ENCODE measurements at places on chromosomes 4 and X. TPM values are rescaled to one million over a fixed set of nuclear protein-coding genes. Genes with fewer than 3 reads are reported as not detected.

The CYTL1 gene
- not detected for total RNA-seq

The LETM1 gene
- total RNA-seq, result 199 TPM

The C4orf36 gene
- total RNA-seq, result 0.32 TPM

The COL25A1 gene
- 1.6 TPM for total RNA-seq

The SLC34A2 gene
- total RNA-seq, result not detected

- no peak for DNase-seq
These were observed 55.1 kb downstream of the NAF1 start for GRCh38 chr4:163111588-163111987.

- DNase-seq, result no peak
These were observed 29.0 kb downstream of the TMEM165 start for GRCh38 chr4:55424791-55425190.

DNA sequence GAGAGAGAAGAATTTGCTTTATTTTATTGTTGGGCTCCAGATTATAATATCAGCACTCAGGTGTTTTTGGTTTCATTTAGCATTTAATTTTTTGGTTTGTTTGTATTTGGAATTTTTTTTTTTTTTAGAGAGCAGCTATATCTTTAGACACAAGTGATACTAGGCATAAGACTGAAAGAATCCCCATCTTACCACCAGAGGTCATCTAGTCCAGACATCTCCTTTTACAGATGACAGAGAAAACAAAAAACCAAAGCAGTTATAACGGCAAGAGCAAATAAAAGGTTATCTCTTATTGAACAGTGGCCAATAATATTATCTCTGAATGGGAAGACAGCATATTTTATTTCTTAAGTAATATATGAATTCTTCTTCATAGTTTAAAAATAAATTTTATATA lies 22.8 kb downstream of the USP38 start:
- DNase-seq, result no peak

DNA sequence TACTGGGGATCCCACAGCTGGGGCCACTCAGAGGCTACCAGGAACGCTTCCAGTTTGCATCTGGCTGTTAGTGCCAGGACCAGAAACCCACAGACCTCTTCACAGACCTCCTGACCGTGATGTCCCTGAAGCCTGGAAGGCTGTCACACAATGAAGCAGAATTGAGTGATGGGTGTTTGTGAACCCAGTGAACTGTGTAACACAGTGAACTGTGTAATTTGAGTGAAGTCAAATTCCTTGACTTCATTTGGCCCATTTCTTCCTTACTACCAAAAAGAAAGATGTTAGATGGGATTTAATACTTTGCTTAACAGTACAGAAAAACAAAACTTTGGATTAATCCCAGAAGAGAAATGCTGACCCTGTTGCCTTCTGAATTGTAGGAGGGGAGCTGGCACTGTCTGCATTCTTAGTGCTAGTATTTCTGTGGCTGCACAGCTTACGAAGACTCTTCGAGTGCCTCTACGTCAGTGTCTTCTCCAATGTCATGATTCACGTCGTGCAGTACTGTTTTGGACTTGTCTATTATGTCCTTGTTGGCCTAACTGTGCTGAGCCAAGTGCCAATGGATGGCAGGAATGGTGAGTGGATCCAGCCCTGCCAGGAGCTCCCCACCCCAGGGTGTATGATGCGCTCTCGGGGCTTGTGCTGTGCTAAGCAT lies 17.8 kb downstream of the SRD5A3 start:
- no peak for DNase-seq

- DNase-seq, result no peak
These were observed 496.3 kb downstream of the BCOR start for GRCh38 chrX:39601231-39602177.

DNA sequence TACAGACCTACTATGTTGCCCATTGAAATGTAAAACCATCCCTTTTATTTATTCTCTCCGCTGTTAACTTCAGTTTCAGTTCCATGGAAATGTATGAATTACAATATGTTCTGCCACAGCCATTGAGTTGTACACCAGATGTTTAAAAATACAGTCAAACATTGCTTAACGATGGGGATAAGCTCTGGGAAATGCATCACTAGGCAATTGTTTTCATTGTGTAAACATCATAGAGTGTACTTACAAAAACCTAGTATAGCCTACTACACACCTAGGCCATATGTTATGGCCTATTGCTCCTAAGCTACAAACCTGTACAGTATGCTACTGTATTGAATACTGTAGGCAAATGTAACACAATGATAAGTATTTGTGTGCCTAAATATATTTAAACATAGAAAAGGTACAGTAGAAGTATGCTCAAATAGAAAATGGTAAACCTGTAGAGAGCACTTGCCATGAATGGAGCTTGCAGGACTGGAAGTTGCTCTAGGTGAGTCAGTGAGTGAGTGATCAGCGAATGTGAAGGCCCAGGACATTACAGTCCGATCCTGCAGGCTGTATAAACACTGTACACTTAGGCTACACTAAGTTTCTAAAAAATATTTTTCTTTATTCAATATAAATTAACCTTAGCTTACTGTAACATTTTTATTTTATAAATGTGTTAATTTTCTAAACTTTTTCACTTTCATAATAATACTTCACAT lies 2.7 kb upstream of the PF4V1 start:
- no peak for DNase-seq

- DNase-seq, result no peak
These were observed 375.1 kb downstream of the SH3BGRL start for GRCh38 chrX:81577028-81577427.

GRCh38 chr4:174763454-174764104 lies 65.5 kb downstream of the GLRA3 start:
- no peak for DNase-seq

DNA sequence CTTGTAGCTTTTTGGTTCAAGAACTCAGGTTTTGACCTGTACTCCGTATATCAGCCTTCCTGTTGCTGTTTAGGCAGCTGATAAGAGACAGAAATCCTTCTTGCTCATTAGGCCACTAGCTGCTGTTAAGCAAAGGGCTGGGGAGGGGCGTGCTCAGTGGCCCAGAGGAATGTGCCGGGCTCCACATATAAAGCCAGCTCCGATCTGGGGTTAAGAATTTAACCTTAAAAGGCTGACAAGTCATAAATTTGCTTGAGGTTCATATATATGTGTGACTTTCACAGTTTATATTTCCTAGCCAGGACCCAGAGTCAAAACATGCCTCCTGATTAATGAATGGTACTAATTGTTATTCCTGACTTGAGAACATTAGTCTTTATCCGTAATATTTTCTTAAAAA lies 15.3 kb downstream of the GPC3 start:
- DNase-seq, result no peak

DNA sequence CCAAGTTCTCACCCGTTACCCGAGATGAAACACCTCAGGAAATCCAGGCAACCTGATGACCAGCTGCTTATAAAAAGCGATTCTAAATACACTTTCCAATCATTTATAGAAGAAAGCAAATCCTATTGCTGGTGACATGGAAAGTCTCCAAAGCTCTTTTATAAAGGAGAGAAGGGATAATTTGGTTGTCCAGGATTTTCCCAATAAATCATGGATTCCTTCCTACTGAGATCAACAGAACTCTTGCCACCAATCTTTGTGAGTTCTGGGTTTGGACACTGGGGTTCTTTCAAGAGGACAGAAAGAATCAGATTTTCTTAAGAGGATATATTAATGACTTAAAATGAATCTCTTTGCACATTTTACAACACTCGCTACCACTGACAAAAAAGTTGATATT lies 24.7 kb upstream of the SOD3 start:
- no peak for DNase-seq

GRCh38 chr4:3471886-3472285 lies 8.8 kb downstream of the DOK7 start:
- DNase-seq, result no peak
